ENCODE measurements at places on chromosomes 16 and 17.

DNA sequence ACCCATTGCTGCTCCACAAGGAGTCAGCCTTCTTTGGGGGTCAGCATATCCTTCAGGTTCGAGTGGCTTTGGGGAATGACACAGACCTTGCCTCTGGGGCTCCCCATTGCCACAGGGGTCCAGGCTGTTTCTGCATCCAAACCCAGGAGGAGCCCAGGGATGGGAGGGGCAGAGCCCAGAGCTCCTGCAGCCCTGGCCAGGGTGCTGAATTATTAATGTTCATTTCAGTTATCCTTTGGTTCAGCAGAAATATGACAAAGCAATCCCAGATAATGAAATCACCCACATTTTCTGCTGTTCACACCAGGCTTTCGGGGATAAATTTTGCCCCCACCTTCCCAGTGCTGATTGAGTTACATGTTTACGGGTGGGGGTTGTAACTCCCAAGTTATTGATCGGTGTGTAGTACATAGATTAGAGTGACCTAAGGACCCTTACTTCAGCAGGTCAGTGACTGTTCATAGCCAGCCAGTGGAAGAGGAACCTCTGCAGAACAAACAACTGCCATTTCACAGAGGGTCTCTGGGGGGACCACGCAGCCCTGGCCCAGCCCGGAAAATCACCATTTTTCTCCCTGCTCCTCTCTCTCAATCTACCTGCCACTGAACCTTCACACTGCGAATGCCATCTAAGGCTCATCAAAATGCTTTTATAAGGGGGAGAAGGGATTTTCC, 240.3 kb upstream of the N4BP1 start:
- no peak for DNase-seq

- DNase-seq, result no peak
Measured at GRCh38 chr16:49484451-49484849, 110.8 kb downstream of the C16orf78 start.

- no peak for DNase-seq
Measured at GRCh38 chr17:69405096-69405495, 9.4 kb upstream of the MAP2K6 start.

- no peak for DNase-seq
Measured at GRCh38 chr17:42365136-42365535, 23.1 kb downstream of the STAT3 start.

DNA sequence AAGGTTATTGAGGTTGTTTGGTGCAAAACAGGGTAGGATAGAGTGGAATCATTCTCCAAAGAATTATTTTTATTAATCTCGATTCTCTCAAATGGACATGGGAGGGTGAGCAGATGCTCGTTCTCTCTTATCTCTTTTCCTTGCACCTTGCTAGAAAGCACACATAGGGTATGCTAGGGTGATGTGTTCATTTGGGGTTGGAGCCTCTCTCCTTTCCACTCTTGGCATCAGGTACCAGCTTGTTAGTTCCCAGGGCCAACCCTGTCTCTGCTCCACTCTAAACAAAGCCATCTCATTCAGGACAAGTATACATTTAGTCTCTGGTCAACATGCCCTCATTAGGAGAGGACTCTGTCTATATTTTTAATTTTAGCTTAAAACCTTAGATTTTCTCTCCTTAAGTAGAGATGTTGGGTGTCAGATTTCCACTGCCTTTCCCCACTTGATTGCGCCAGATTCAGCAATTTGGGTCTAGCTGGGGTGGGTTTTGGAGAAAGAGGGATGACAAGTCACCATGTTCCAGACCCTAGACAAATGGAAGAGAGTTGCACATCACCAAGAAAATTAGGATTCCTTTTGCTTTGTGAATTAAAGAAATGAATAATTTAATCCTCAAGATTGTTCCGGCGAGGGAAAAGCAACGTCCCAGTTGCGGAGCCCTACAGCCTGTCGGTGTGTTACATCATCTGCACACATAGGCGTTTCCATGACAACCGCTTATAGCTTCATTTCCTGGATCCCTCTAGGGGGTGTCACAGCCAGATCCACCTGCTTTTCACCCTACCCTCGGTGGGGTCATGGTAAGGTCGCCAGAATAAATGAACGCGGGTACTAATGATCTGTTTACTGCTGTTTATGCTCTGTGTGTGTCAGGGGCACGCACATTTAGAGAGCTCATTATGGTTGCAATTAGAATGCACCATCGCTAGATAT, 41.6 kb downstream of the SNX11 start:
- no peak for DNase-seq

DNA sequence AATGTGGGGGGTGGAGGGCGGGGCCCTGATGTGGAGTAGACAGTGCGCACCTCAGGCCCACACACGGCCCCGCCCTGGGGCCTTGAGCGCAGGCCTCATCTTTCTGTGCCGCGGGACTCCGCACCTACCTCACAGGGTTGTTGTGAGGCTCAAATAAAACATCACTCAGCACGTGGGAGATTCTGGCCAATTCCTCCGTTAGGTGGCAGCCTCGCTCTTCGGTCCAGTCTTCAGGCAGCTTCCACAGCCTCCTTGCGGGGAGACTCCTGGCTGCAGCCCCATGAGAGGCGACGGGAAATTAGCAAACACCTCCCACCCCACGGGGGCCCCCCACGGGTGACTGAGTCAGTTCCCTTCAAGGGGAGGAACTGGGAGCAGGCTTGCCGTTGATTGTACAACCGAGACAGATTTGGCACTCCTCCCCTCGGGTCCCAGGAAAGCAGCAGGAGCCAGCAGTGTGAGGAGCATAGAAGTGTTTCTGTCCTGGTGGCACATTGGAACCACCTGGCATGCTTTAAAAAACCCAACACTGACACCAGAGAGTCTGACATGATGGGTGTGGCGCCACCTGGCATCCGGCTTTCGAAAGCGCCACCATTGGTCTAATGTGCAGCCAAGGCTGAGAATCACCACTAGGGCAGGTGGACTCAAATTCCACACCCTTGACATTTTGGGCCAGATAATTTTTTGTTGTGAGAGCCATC, 7.6 kb downstream of the MRM1 start:
- no peak for DNase-seq

GRCh38 chr17:79619636-79620206, 8.9 kb upstream of the RBFOX3 start:
- DNase-seq, result no peak

DNA sequence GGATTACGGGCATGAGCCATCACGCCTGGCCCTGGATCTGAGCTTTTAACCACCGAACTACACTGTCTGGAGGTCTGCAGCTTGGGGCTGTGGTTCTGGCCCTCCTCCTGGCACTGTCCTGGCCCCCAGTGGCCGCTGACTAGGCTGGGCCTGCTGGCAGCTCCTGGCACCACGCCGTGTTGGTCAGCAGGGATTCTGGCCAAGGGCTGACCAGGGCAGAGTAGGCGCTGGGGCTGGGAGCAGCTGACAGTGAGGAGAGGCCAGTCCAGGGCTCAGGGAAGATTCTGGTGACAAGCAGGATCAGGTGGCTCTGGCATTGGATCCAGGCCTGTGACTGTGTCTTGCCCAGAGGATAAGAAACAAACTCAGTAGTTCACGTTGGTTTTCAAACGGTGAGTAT, 14.6 kb downstream of the EEF2K start:
- no peak for DNase-seq

DNA sequence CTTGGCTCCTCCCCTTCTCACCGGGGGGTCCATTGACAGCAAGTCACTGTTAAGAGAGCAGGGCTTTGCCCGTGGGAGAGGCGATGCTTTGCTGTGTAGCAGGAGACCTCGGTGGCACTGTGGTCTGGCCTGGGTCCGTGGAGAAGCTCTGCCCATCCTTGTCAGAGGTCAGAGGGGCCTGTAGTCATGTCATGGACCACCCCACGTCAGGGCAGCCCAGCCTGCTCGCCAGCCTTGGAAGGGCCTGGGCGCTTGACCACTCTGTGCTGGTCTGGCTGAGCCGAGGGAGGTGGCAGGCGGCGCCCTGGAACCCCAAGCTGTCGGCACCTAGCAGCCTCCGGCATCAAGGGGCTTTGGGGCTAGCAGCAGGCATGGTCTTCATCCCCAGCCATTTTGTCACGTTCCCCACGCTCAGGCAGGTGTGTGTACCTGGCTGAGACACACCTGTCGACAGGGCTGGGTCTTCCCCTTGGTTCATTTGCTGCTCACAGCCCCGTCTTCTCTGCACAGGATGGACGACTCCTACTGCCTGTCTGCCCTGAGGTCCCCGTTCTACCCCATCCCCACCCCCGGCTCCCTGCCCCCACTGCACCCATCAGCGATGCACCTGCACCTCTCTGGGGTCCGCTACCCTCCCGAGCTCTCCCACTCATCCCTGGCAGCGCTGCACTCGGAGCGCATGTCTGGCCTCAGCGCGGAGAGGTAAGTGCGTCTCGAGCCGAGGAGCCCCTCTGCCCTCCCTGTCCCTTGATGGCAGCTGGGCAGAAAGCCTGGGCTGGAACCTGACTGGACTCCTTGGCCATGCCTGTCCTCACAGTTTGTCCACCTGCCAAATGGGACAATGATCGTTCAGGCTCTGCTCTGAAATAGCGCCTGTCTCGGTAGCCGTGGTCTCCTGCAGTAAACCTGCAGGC, 33.3 kb downstream of the GINS2 start:
- no peak for DNase-seq

DNA sequence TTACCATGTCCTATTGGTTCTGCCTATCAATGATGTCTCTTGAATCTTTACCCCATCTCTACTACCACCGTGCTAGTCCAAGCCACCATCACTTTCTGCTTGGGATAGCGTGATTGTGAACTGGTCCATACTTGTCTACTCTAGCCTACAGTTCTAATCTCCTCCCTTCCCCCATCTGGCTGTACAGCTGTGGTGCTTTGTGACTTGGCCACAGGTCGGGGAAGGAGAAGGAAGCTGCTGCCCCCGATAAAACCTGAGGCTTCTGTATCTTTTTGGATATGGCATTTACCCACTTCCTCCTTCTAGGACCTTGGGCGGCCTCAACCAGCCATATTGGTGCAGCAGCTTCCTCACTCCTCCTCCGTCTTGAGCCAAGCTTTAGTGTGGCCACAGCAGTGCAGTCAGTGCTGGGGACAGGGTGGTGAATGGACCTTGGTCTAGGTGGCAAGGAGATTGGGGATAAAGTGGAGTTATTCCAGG, 314 bp upstream of the ITGA2B start:
- DNase-seq, result no peak

- no peak for DNase-seq
Measured at GRCh38 chr16:58970775-58971174, 236.7 kb upstream of the GOT2 start.

- DNase-seq, result no peak
Measured at GRCh38 chr17:14506364-14506763, 205.5 kb downstream of the HS3ST3B1 start.

DNA sequence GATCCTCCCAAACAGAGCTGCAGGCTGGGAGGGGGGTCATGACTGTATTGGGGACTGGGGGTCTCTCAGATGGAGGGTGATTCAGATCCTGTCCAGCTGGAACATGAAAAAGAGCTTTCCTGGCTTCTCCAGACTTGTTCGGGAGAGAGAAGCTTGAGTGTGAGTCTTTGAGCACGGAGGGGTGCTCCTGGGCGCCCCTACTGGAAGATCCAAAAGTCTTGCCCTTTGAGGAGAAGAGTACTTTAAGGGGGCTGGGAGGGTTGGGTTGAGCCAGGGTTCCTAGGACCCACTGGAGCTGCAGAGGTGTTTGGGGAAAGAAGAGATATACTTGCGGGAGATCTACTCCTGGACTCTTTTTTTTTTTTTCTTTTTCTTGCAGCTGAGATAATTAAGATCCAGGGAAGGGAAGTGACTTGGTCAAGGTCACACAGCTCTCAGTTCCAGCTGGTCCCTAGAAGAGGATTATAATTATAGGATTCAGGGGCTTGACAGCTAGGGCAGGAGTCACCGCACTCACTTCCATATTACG, 8.4 kb downstream of the RARA start:
- DNase-seq, result no peak

GRCh38 chr16:60792437-60792836, 1243.8 kb downstream of the CDH8 start:
- DNase-seq, result no peak

- no peak for DNase-seq
Measured at GRCh38 chr17:15942207-15942833, 2.6 kb upstream of the ADORA2B start.

DNA sequence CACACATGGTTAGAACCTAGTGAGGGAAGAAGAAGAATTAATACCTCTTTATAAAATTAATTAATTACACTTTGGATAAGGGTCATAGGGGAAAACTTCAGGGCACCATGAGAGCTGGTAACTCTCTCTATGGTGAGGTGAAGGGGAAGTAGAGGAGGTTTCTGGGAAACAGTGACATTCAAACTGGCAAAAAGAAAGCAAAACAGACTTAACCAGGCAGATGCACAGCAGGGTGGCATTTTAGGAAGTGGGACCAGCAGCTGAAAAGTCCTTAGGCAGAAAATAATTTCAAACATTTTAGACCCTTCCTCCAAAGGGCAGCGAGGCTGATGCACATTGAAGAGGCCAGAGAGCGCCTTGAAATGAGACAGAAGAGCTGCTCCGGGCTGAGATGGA, 157.8 kb downstream of the CDH13 start:
- no peak for DNase-seq

DNA sequence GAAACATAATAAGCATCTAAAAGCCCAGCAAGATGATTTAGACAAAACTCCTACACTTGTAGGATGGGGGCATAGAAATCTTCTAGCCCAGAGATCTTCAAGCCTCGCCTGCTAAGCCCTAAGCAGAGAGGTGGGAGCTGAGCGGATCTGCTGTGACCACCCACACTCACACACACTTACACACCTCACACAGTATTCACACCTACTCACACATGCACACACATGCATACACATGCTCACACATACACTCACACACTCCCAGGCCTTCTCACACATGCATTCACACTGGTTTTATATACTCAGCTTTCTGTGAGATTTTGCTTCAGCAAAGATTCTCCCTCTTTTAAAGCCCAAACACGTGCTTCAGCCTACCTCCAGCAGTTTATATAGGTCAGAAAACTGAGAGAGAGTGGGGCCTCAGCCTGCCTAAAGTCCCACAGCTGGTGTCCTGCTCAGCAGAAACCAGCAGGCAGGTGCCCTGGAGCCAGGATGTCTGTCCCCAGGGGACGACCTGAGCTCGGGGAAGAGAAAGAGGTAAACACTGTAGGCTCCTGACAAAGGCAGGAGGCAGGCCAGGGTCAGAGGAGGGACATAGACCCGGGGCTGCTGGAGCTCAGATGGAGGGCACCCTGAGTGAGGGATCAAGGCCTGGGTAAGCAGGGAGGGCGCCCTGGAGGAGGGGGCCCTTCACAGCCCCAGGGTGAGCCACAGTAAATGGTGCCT, 12.0 kb upstream of the KRT19 start:
- DNase-seq, result no peak
